ENCODE measurements at places on chromosomes 3 and 15. TPM values are rescaled to one million over a fixed set of nuclear protein-coding genes. Genes with fewer than 3 reads are reported as not detected.

Gene NRROS
- total RNA-seq, result 21.2 TPM

Gene ACSBG1
- 0.24 TPM for total RNA-seq

Gene WNT7A
- not detected for total RNA-seq

Gene ARRDC4
- total RNA-seq, result 2.5 TPM

Gene SH3GL3
- total RNA-seq, result not detected

GRCh38 chr3:151443583-151443982 lies 17.3 kb downstream of the IGSF10 start:
- no peak for DNase-seq
- no peaks in the 10 kb centered on the region for H3K4me1 ChIP-seq
- H3K27ac ChIP-seq, result no peak overlapping the region
- H3K4me3 ChIP-seq, result no peak overlapping the region

- H3K4me1 ChIP-seq, result no peaks in the 10 kb centered on the region
- no peak overlapping the region for H3K4me3 ChIP-seq
- H3K27me3 ChIP-seq, result peaks cover 15% of the 10 kb centered on the region
- H3K36me3 ChIP-seq, result no peaks in the 10 kb centered on the region
- no peak overlapping the region for H3K27ac ChIP-seq
- no peak for DNase-seq
Measured at GRCh38 chr15:92417716-92418115, 24.0 kb downstream of the ST8SIA2 start.

DNA sequence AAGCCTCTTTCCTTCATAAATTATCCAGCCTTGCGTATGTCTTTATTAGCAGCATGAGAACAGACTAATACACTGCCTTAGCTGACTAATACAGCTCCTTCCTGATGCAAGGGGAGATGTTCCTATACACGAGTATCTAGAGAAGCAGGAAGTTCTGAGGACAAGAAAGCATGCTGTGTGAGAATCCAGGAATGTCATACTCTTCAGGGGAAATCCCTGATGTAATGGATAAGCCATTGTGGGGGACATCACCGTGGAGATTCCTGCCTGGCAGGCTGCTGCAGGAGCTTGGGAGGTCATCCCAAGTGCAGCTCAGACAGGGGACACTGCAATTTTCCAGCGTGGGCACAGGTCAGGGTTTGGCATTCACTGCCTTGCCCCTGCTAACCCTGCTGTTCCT lies 476.9 kb downstream of the NR2F2 start:
- no peaks in the 10 kb centered on the region for H3K4me1 ChIP-seq
- H3K27ac ChIP-seq, result no peak overlapping the region
- no peaks in the 10 kb centered on the region for H3K36me3 ChIP-seq
- H3K4me3 ChIP-seq, result no peak overlapping the region
- DNase-seq, result no peak
- H3K27me3 ChIP-seq, result no peaks in the 10 kb centered on the region

GRCh38 chr15:67006083-67007065 lies 59.0 kb upstream of the SMAD3 start:
- DNase-seq, result no peak
- no peaks in the 10 kb centered on the region for H3K36me3 ChIP-seq
- no peak overlapping the region for H3K4me3 ChIP-seq
- no peak overlapping the region for H3K27ac ChIP-seq
- no peaks in the 10 kb centered on the region for H3K4me1 ChIP-seq
- H3K27me3 ChIP-seq, result peaks cover 8% of the 10 kb centered on the region

DNA sequence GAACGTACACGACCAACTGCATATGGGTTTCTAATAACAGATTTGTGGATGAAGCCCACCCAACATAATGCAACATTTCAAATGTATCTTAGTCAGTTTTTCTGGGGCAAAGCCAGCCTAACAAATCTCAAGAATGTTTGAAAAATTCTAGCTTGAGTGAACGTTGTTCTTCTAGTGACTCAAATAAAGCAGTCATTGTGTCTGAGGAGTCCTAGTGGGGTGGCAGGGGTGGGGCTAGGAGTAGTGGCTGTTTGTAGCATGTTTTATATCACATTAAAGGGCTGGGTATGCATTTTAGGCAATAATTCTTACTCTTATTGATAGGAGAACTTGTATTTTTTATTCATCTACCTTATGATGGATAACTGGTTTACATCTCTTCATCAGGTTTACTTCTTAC lies 6.0 kb downstream of the B3GNT5 start:
- no peak overlapping the region for H3K27ac ChIP-seq
- H3K4me1 ChIP-seq, result peaks cover 23% of the 10 kb centered on the region
- peaks cover 32% of the 10 kb centered on the region for H3K27me3 ChIP-seq
- H3K36me3 ChIP-seq, result peaks cover 36% of the 10 kb centered on the region
- no peak overlapping the region for H3K4me3 ChIP-seq

DNA sequence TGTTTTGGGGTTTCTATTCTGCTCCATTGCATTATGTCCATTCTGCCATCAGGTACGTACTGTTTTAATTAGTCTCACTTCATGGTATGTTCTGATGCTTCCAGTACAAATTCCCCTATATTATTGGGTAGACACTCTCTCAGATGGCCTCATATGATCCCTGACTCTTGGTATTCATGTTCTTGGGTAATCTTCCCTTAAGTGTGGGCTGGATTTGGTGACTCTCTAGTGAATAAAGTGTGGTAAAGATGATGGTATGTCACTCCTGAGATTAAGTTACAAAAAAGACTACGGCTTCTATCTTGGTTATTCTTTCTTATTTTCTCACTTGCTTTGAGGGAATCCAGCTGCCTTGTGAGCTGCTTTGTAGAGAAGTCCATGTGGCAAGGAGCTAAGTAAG lies 89.6 kb upstream of the TBC1D5 start:
- H3K36me3 ChIP-seq, result no peaks in the 10 kb centered on the region
- H3K27ac ChIP-seq, result no peak overlapping the region
- no peaks in the 10 kb centered on the region for H3K4me1 ChIP-seq
- DNase-seq, result no peak

DNA sequence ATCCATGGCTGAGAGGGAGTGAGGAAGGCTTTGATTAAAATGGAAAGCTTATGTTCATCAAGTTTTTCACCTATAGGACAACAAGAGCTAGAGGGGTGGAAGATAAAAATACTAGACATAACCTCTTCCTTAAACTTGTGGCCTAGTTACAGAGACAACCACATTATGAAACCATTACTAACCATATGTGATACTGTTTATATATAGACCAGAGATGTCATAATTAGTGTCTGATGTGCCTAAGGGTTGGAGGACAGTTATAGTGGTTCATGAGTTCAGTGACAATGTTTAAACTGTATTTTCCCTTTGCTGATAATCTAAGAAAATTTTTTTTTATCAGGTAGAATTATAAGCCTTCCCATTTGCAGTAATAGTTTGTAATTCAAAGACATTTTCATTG lies 23.7 kb downstream of the PHLDB2 start:
- peaks cover 2% of the 10 kb centered on the region for H3K4me1 ChIP-seq
- no peaks in the 10 kb centered on the region for H3K36me3 ChIP-seq
- no peaks in the 10 kb centered on the region for H3K27me3 ChIP-seq
- no peak overlapping the region for H3K27ac ChIP-seq
- no peak overlapping the region for H3K4me3 ChIP-seq
- DNase-seq, result no peak

DNA sequence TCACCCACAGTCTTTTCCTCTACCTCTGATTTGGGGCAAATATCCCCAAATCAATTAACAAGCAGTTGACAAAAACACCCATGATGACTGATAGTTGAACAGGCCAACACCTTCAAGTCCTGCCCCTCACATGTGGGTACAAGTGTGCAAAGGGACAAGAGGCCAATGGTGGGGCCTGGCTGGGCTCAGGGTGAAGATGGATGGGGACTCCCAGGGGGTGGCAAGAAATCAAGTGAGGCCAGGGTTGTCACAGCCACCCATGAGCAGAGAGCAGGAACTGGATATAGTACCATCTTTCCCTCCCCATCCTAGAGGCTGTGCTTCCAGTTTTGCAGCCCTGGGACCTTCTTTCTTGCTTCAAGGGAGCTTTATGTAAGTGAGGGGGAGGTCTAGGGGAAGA lies 270.2 kb upstream of the TOPAZ1 start:
- no peaks in the 10 kb centered on the region for H3K36me3 ChIP-seq
- no peaks in the 10 kb centered on the region for H3K4me1 ChIP-seq
- H3K27ac ChIP-seq, result no peak overlapping the region
- H3K4me3 ChIP-seq, result no peak overlapping the region

DNA sequence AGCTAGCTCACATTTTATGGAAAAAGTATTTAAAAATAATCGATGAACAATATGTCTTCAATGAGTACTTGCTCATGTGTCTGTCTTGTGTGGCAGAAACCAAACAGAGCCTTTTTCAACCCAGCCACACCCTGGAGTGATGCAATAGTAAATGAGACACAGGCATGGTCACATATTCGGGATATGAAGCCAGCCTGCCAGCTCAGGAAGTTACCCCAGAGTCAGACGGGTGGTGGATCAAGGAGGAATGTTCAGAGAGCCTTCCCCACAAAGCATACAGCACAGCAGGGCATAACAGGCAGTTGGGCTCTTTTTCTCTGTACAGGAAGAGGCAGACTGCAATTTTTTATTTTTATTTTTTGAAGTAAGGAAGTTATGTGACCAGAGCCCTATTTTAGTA lies 27.3 kb downstream of the LARP6 start:
- H3K27me3 ChIP-seq, result peaks cover 9% of the 10 kb centered on the region
- no peaks in the 10 kb centered on the region for H3K36me3 ChIP-seq
- DNase-seq, result no peak
- H3K27ac ChIP-seq, result no peak overlapping the region
- H3K4me3 ChIP-seq, result no peak overlapping the region

Data from activated naive CD8-positive, alpha-beta T cell treated with anti-CD3 and anti-CD28 coated beads for 36 hours (primary cell).